ENCODE measurements at places on chromosomes 12 and 14. TPM values are rescaled to one million over a fixed set of nuclear protein-coding genes. Genes with fewer than 3 reads are reported as not detected.

GRCh38 chr14:98769326-98769725, 502.7 kb downstream of the BCL11B start:
- peaks cover 4% of the 10 kb centered on the region for H3K27me3 ChIP-seq
- H3K27ac ChIP-seq, result no peak overlapping the region
- DNase-seq, result no peak
- no peak overlapping the region for H3K4me3 ChIP-seq

GRCh38 chr12:32419520-32419960, 20.2 kb downstream of the FGD4 start:
- H3K27ac ChIP-seq, result peak overlapping the region; percentile 79
- peaks cover 24% of the 10 kb centered on the region for H3K36me3 ChIP-seq
- H3K4me3 ChIP-seq, result no peak overlapping the region
- H3K27me3 ChIP-seq, result no peaks in the 10 kb centered on the region

DNA sequence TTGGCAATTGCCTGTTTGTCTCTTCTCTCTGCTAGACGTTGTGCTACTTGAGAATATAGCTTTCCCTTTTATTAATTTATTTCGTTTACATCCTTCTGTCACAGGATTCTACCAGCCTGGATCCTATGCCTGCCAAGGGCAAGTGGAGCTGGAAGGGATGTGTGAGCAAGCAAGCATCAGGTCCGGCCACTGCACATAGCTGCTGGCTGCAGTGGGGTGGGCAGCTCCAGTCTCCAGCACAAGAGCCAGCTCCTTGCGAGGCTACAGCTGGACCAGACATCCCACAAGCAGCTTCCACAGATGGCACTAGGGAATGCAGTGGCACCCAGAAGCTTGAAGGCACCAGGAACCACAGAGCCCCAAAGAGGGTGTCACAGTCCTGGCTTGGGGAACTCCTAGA, 225.0 kb downstream of the KCNC2 start:
- H3K27me3 ChIP-seq, result no peaks in the 10 kb centered on the region
- H3K27ac ChIP-seq, result no peak overlapping the region
- no peak for DNase-seq

DNA sequence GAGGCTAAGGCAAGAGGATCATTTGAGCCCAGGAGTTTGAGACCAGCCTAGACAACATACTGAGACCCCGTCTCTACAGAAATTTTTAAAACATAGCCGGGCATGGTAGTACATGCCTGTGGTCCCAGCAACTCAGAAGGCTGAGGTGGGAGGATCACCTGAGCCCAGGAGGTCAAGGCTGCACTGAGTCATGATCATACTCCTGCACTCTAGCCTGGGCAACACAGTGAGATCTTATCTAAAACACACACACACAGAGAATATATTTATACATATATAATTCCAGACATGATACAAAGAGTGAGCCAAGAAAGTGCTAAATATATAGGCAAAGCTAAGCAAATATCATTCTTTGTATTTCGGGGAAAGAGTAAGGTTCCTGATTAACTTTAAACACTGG, 9.4 kb downstream of the ZFC3H1 start:
- H3K4me1 ChIP-seq, result no peaks in the 10 kb centered on the region
- H3K27me3 ChIP-seq, result no peaks in the 10 kb centered on the region
- H3K27ac ChIP-seq, result no peak overlapping the region
- H3K36me3 ChIP-seq, result peaks cover 23% of the 10 kb centered on the region
- H3K4me3 ChIP-seq, result no peak overlapping the region

- DNase-seq, result no peak
- no peak overlapping the region for H3K4me3 ChIP-seq
- no peak overlapping the region for H3K27ac ChIP-seq
- H3K36me3 ChIP-seq, result no peaks in the 10 kb centered on the region
- H3K4me1 ChIP-seq, result no peaks in the 10 kb centered on the region
- no peaks in the 10 kb centered on the region for H3K27me3 ChIP-seq
Measured at GRCh38 chr14:66998013-66998412, 191.2 kb upstream of the GARIN2 start.

DNA sequence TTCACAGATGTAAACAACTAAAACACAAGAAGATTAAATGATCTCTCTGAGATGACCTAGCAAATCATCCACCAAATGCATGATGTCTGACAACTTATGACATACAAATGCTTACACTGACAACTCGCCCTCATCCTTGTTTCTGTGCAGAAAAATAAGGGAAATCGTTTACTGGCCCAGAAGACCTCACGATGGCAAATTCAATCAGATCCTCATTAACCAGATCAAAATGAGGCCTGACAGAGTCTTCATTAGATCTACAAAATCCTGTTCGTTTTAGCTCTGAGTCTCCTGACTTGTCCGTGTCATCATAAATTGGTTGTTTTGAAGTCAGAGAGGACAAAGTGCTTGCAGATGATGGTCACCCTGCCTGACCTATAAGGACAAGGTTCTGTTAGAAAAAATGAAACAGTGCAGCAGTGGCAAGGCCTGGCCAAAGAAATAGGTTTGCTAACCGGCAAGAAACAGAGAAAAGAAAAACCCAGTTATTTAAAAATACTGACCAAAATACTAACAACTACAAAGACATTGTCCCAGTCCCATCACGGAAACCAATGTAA, 109.5 kb downstream of the BTG1 start:
- no peaks in the 10 kb centered on the region for H3K36me3 ChIP-seq
- no peaks in the 10 kb centered on the region for H3K27me3 ChIP-seq
- no peak for DNase-seq
- no peak overlapping the region for H3K27ac ChIP-seq
- no peak overlapping the region for H3K4me3 ChIP-seq

DNA sequence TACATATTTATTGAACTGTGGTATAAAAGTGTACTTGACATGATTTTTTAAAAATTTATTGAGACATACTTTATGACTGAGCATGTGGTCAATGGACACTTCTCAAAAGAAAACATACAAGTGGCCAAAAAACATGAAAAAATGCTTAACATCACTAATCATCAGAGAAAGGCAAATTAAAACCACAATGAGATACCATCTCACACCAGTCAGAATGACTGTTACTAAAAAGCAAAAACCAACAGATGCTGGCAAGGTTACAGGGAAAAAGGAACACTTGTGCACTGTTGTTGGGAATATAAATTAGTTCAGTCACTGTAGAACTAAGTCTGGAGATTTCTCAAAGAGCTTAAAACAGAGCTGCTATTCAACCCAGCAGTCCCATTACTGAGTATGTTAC, 1177.6 kb downstream of the GALC start:
- peaks cover 7% of the 10 kb centered on the region for H3K4me1 ChIP-seq
- H3K27ac ChIP-seq, result no peak overlapping the region
- H3K36me3 ChIP-seq, result no peaks in the 10 kb centered on the region
- DNase-seq, result no peak

GRCh38 chr12:20883288-20883687, 72.8 kb downstream of the SLCO1B3 start:
- H3K36me3 ChIP-seq, result no peaks in the 10 kb centered on the region
- no peaks in the 10 kb centered on the region for H3K27me3 ChIP-seq
- H3K27ac ChIP-seq, result no peak overlapping the region
- H3K4me3 ChIP-seq, result no peak overlapping the region
- no peak for DNase-seq
- H3K4me1 ChIP-seq, result no peaks in the 10 kb centered on the region

DNA sequence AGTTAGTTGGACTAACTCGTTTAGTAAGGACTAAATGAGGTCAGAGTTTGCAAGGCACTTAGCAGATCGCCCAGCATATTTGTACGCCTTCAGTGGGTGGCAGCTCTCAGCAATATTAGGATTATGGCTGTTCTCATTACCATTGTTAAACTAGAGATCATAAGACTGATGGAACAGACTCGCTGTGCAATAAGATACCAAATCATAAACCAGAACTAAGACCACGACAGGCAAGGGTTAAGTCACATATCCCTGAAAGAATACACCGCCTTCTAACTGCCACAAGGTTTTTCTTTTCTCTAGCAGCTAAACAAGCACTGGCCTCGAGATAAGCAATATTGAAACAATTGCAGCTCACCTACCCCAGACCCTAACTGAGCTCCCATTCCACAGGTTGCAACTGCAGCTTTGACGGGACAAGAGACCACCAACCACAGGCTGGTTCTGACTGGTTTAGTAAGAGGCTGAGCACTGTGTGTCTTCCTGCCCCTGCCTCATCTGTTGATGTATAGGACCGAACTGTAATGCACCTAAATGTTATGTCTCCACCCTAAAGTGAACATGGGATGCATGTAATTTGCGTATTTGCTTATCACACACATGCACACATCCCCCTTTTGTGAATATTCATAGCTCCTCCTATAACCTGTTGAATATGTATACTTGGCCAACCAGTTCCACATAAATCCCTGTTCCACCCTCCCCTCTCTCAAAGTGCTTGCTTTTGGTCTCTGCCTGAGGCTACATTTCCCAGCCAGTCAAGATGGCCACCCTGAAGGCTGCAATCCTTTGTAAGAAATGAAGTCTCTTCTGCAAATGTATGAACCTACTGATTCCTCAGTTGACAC, 153.2 kb downstream of the CALM1 start:
- H3K4me3 ChIP-seq, result no peak overlapping the region
- no peak overlapping the region for H3K27ac ChIP-seq
- no peaks in the 10 kb centered on the region for H3K27me3 ChIP-seq

DNA sequence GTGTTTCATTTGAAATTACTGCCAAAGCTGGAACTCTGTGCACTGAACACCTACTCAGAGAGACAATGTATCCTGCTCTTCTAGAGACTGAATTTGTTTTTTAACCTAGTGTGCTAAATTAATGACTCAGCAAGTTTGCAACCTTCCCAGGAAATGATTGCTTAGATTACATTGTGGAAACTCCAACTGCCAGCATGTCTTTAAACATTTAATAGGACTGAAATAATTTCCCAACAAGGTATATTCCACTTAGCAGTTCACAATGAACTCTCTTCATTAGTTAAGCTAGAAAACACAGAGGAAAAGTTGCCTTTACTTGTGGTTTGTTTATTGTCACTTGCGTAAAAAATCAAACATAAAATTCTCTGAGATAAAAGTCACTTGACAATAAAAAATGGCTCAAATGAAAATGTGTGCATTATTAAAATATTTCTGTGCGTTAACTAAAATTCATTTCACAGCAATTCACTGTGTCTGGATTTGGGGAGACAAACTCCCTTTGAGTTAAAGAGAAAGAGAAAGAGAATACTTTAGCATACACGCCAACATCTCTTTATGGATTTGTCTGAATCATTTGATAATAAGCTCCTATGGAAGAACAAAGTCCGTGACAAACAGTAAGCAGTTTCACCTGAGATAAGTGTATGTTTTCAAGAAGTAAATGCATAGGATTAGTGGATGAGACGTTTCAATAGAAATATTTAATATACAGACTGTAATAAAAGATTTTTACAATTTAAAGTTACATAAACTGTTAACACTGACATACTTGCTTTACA, 284.0 kb downstream of the PRKD1 start:
- peaks cover 15% of the 10 kb centered on the region for H3K4me1 ChIP-seq
- H3K27me3 ChIP-seq, result peaks cover 3% of the 10 kb centered on the region
- no peak overlapping the region for H3K4me3 ChIP-seq
- H3K36me3 ChIP-seq, result peaks cover 26% of the 10 kb centered on the region

- peaks cover 7% of the 10 kb centered on the region for H3K4me1 ChIP-seq
- no peak for DNase-seq
- peaks cover 4% of the 10 kb centered on the region for H3K27me3 ChIP-seq
- H3K4me3 ChIP-seq, result no peak overlapping the region
Measured at GRCh38 chr12:78473136-78473535, 391.4 kb upstream of the SYT1 start.

GRCh38 chr14:21099596-21099985, 1.1 kb upstream of the ZNF219 start:
- H3K4me3 ChIP-seq, result peak overlapping the region; percentile 90
- peaks cover 70% of the 10 kb centered on the region for H3K4me1 ChIP-seq
- no peak for DNase-seq
- H3K27ac ChIP-seq, result peak overlapping the region; percentile 97
- H3K36me3 ChIP-seq, result no peaks in the 10 kb centered on the region

DNA sequence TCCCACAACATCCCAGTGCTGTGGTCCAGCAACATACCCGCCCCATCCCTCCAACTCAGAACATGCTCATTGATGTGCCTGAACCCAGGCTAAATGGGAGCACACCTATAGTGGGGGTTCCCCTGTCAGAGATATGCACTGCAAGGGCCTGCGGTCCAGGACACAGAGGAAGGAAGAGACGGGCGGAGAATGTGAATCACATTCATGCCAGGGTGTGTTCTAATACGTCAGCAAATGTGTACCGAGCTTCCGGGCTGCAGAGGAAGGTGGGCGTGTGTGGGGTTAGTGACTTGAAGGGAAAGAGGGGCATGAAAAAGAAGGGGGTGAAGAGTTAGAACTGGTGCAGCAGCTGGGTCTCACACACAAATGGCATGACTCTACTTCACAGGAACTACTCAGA, 83.7 kb downstream of the DPF3 start:
- no peak for DNase-seq

- H3K27ac ChIP-seq, result no peak overlapping the region
- peaks cover 4% of the 10 kb centered on the region for H3K27me3 ChIP-seq
- no peak overlapping the region for H3K4me3 ChIP-seq
- no peak for DNase-seq
- no peaks in the 10 kb centered on the region for H3K36me3 ChIP-seq
Measured at GRCh38 chr12:130706885-130707570, 9.1 kb downstream of the RIMBP2 start.

DNA sequence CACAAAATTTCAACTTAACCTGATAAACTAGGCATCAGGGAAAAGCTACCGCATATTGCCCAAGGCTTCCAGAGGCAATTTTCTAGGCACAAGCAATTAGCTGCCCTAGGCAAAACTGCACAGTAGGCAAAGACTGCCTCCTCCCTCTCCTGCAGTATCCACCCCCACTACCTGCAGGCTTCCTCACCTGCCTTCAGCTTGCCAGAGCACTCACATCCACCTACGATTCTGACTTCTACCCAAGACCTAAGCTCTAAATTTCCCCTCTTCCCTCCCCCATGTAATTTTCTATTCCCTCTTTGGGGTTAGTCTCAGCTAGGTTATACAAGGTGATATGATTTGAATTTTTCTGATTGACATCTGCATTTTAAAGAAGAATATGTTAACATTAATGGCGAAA, 21.9 kb upstream of the CCDC196 start:
- no peak overlapping the region for H3K4me3 ChIP-seq
- no peaks in the 10 kb centered on the region for H3K4me1 ChIP-seq
- H3K27ac ChIP-seq, result no peak overlapping the region
- H3K36me3 ChIP-seq, result peaks cover 22% of the 10 kb centered on the region
- DNase-seq, result no peak
- H3K27me3 ChIP-seq, result no peaks in the 10 kb centered on the region

- H3K36me3 ChIP-seq, result no peaks in the 10 kb centered on the region
- 0 out of 2 replicates have a peak, but pooled peaks cover 3% of the 10 kb centered on the region for H3K4me1 ChIP-seq
- H3K27ac ChIP-seq, result no peak overlapping the region
- H3K27me3 ChIP-seq, result no peaks in the 10 kb centered on the region
Measured at GRCh38 chr12:108468196-108468968, 46.7 kb upstream of the FICD start.

The PPP1R36 gene
- 0.55 TPM for total RNA-seq

The TAS2R30 gene
- 1.7 TPM for total RNA-seq

The MYH6 gene
- total RNA-seq, result 0.09 TPM

The PIANP gene
- 8.2 TPM for total RNA-seq

The KRT72 gene
- 0.11 TPM for total RNA-seq

The TCL1B gene
- 7.0 TPM for total RNA-seq

The BTBD7 gene
- total RNA-seq, result 31.3 TPM

The ERBB3 gene
- 49.2 TPM for total RNA-seq

The SMIM41 gene
- 0.14 TPM for total RNA-seq

The GRIP1 gene
- 22.5 TPM for total RNA-seq

The FOXG1 gene
- 0.09 TPM for total RNA-seq

The IL22 gene
- not detected for total RNA-seq

The GPX2 gene
- total RNA-seq, result 1.0 TPM

The ENDOU gene
- not detected for total RNA-seq

The PTPRR gene
- 0.60 TPM for total RNA-seq

Measured in WTC11 (cell line).